ENCODE measurements at places on chromosomes 2 and 18.

DNA sequence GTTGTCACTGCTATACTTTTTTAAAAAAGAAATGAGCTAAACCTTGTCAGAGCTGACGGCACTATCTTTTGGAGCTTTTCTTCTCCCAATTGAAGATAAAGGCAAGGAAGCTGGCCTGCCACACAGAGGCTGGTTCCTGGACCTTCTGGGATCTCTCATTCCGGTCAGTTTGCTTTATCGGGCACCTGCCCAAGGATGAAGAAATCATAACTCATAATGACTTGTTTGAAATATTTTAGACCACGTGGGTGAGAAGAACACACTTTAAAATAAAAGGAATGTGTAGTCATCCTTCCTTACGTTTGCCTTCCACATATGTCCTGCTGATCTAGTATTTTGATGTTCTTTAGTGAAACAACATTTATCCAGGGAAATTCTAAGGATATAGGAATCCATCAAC lies 535.7 kb downstream of the DCC start:
- no peak for DNase-seq

DNA sequence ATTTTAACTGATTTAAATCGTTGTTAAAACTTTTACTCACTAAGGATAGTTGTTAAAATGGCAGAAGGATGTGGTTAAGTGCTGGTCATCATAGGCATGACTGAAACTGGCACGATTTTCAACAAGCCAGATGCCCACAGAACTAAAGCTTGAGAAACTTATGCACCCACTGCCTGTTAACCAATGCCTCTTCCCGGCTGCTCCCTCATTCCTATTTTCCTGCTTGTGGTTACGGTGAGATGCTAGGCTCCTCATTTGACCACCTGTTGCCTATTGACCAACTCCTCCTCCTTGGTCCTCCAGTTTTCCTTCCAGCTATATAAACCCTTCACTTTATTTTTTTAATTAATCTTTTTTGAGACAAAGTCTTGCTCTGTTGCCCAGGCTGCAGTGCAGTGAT lies 238.7 kb downstream of the TFCP2L1 start:
- no peak for DNase-seq

GRCh38 chr2:100882645-100883613 lies 63.0 kb downstream of the NPAS2 start:
- no peak for DNase-seq

DNA sequence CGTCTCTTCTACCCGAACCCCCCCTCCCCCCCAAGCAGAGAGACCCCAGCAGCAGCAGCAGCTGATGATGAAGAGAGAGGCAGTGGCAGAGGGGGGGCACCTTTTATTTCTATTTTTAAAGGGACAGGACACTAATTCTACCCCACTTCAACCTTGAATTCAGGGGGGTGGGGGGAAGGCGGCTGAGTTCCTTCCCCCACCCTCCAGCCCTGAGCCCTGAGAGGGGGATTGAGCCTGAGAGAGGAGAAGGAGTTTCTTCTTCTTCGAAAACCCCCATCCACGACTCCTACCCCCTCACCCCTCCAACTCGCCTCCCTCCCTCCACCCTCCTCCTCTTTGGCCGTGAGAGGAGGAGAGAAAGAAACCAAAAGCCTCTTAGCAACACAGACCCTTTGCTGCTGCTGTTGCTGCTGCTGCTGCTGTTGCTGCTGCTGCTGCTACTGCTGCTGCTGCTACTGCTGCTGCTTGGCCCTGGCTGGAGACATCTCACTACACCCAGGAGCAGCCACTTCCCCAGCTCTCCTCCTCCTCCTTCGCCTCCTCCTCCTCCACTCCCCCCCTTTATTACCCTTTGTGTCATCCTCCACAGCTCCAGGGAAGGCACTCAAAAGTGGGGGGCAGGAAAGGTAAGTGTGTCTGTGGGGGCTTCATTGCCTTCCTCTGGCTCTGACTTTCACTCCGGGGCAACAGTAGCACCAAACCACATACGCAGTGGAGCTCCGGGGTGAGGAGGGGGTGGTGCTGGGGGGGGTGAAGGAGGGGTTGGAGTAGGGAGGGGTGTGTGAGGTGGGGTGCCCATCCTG lies at the start of gene MBD5:
Gene MBD5 (plus strand): TSS at position 33 of the 803 bp plus-strand sequence.
- peak; percentile 74 for DNase-seq

GRCh38 chr2:191167766-191168165 lies 17.0 kb upstream of the STAT4 start:
- DNase-seq: no peak

- DNase-seq: no peak
These were observed 565.2 kb downstream of the LRP1B start for GRCh38 chr2:141565597-141565996.

- DNase-seq: no peak
These were observed 43.9 kb downstream of the TBC1D8 start for GRCh38 chr2:101107241-101107640.

DNA sequence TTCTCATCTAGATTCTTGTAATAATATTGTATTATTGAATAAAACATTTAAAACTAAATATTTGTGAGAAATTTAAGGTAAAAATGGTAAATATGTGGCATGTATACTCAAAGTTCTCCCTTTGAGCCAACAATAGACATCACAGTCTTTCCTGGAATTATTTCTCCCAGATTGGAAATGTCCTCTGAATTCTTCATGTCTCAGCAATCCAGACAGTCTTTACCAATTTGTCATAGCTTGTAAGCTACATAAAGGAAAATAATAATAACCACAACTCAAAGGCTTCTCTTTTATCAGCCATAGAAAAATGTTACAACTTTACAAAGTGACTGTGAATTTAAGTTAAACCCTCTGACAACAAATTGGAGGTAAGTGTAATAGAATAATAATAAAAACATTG lies 784.9 kb downstream of the EPHA4 start:
- no peak for DNase-seq

DNA sequence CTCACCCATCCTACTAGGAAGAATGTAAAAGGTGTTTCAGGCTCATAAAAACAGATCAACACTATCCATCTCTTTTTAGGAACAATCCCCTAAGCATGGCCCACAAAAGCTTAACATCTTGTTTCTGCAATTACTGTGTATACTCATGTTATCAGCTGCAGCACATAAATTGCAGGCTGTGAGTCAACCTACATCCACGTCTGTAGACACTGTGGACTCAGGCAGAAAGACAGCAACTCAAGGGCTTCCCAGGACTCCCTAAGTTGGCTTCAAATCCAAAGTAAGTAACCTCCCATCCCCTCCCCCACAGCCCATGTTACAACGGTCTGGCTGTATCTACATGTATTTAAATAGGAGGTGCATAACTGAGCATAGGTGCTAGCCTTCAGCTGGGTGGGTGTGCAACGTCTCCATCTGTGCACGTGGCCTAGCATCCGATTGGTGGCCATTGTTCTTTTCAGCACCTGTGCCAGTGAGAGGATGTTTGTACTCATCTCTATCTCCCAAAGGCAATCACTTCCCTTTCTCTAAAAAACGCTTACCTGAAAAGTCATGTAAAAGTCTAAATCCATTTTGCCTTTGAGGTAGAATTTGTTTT lies 30.1 kb downstream of the UXS1 start:
- DNase-seq: no peak

- DNase-seq: no peak
These were observed 81.3 kb downstream of the TFCP2L1 start for GRCh38 chr2:121203591-121204249.

DNA sequence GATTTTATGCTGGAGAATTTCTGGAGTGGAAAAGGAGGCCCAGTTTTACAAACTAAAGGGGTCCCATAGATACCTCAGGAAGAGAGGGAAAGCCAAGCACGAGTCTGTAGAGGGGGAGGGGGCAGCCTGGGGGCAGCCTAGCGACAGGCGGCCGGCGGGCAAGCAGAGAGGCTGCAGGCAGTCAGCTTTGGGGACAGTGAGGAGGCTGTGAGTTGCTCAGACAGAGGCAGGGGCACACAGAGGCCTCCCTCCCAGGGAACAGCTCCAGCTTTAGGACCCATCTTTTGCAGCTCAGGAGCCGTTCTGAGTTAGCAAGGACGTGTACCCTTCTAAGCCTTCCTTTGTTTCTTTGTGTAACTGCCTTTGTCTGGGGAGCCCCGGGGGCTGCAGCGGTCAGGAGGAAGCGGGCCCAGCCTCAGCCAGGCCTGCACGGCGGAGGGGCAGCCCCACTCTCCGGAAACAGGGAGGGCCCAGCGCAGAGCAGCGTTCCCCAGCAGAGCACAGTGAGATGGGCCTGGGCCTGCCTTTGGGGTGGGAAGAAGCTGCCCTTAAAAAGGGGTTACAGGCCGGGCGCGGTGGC lies 41.1 kb upstream of the RALBP1 start:
- no peak for DNase-seq

All from CD4-positive, alpha-beta T cell treated with Interleukin-12 subunit alpha and Interleukin-12 subunit beta, for 1 hour (primary cell).